Activated CD4-positive, alpha-beta T cell treated with anti-CD3 and anti-CD28 coated beads, Interleukin-2, amount 50 U/mL, for 24 hours (primary cell): ENCODE measurements at places on chromosomes 5 and 9.

GRCh38 chr5:151219789-151220188 is 4.1 kb downstream of the CCDC69 start:
- no peak for DNase-seq

- DNase-seq: no peak
Observed at GRCh38 chr5:125115195-125115525, 368.7 kb upstream of the ZNF608 start.

DNA sequence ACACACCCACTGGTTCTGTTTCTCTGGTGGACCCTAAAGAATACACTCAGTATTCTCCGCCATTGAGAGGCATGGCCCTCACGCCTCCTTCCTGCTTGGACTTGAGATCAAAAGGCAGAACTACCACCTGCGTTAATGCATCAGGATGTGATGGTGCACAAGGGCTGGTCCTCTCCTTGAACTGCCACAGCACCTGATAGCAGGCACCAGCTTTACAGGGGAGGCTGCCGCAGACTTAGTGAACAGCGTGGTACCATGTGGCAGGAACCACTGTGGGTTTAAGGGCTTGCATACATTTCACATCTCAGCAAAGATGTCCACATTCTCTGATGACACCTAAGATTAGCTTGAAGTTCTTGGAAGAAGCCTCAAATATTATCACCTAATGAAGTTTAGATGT is 208.7 kb downstream of the GADD45G start:
- no peak for DNase-seq

GRCh38 chr5:89396278-89396954 is 513.4 kb upstream of the MEF2C start:
- no peak for DNase-seq

- DNase-seq: no peak
Observed at GRCh38 chr5:148374690-148375360, 8.9 kb upstream of the FBXO38 start.

GRCh38 chr9:108012886-108013665 is 523.5 kb upstream of the KLF4 start:
- DNase-seq: no peak

- no peak for DNase-seq
Observed at GRCh38 chr9:113858282-113858681, 17.8 kb upstream of the ZNF618 start.

GRCh38 chr9:118640836-118641560 is 728.2 kb downstream of the BRINP1 start:
- no peak for DNase-seq

DNA sequence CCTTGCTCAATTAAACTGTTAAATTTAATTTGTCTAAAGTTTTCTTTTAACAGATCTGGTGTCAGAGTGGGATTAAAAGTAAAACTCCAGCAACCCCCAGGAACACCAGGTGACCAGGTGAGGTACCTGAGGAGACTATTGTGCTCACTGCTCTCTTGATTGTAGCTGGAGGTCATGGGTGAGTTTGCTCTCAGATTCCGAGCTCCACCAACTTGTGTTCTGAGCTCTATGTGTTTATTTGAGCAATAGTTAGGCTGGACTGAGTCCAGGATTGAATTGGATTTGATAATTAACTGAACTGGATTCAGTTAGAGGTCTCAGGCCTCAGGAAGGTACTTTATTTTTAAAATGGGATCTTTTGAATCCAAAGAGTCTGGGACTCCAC is 17.9 kb upstream of the SCGB3A2 start:
- no peak for DNase-seq

DNA sequence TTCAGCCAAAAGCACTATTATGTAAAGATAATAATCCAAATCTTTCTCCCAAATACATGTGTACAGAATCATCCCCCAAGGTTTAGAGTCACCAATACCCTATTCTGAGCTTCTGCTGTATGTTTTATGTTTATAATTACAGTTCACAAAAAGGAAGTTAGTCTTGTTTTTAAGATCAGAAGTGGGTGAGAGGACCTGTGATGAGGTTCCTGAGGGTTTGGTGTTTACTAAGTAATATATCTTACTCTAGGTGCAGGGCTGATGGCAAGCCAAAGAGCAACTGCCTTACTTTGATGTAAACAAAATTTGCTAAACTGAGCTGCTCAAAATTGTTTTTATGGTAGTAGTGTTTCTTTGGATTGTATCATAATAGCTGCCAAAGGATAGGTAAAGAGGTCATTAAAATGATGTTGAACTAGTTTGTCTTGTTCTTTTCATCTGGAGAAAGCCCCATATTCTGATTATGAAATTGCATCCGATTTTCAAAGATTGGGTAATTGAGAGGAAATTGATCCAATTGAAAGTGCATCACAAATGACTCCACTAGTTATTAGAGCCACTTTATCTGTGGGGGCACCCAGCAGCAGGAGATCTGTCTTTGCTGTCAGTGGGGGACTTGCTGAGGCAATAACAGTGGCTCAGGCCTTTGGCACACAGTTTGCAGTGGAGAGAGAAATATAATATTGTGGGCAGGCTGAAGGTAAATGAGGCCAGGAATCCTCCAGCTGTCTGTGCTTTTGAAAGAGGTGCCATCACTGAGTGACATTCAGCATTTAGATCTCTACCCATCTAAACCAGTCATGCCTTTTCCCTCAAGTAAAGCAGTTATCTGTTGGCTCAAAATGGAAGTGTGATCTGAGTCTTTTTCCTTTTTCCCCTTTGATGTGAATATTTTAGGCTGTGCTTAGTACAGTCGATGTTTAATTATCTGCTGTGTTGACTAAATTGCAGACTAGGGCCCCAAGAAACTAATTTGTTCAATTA is 14.1 kb downstream of the TRIM32 start:
- no peak for DNase-seq

DNA sequence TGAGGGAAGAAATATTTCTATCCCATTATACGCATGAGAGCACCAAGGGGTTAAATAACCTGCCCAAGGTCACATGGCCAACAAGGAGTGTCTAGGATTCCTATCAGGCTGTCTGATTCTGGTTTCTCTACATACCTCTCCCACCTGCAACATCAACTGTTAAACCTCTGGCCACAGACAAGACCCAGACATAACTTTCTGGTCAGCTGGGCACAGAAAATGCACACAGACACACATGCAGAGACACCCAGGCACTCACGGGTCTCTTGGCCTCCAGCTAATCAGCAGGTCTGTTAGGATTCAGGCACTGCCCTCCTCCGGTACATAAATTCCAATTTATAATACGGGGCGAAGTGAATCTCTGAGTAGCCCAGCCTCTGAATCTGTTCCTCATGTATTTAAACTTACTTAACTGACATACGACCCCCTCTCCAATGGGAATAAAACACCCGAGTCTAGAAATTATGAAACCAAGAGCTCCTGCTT is 1.5 kb downstream of the SEPTIN8 start:
- DNase-seq: no peak

- no peak for DNase-seq
Observed at GRCh38 chr9:93290495-93291434, 106.8 kb downstream of the WNK2 start.

DNA sequence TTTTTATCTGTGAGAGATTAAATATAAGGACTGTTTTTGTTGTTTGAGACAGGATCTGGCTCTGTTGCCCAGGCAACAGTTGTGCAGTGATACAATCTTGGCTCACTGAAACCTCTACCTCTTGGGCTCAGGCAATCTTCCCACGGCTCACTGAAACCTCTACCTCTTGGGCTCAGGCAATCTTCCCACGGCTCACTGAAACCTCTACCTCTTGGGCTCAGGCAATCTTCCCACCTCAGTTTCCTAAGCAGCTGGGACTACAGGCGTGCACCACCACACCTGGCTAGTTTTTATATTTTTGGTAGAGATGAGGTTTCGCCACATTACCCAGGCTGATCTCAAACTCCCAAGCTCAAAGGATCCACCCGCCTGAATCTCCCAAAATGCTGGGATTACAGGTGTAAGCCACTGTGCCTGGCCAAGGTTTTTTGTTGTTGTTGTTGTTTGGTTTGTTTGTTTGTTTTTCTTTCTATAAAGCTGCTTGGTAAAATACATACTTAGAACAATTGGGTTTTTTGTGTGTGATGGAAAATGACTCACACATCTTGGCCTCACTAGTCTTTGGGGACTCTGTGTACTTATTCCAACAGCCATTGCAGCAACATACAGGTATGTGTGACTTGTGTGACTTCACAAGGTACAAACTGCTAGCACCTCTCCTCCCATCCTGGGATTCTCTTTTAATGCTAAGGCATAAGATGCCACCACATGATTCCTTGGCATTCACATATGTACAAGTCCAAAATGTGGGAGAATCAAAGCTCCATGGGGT is 36.5 kb upstream of the RASA1 start:
- no peak for DNase-seq

DNA sequence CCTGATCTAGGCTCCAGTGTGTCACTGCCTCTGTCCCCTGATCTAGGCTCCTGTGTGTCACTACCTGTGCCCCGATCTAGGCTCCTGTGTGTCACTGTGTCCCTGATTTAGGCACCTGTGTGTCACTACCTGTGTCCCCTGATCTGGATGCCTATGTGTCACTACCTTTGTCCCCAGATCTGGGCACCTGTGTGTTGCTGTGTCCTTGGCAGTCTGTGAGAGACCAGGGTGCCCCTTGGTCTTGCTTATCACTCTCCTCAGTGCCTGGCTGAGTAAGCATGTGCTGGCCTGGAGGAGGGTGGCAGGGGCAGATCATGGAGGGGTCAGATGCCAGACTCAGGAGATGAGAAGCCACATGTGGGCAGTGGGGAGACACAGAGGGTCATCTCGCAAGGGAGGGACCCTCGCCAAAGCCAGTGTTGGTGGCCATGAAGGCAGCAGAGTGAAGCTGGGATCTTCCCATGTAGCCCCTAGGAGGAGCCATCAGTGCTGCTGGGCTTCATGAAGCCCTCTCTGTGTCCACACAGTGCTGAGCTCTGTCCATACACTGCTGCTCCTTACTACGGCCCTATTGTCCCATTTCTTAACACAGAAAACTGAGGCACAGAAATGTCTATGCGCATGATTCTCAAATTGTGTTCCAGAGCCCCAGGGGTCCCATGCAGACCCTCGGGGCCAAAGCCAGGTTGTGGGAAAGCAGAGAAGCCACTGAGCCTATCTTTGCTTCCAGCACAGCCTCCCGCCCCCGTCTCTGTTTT is 15.5 kb downstream of the OLFML2A start:
- no peak for DNase-seq

DNA sequence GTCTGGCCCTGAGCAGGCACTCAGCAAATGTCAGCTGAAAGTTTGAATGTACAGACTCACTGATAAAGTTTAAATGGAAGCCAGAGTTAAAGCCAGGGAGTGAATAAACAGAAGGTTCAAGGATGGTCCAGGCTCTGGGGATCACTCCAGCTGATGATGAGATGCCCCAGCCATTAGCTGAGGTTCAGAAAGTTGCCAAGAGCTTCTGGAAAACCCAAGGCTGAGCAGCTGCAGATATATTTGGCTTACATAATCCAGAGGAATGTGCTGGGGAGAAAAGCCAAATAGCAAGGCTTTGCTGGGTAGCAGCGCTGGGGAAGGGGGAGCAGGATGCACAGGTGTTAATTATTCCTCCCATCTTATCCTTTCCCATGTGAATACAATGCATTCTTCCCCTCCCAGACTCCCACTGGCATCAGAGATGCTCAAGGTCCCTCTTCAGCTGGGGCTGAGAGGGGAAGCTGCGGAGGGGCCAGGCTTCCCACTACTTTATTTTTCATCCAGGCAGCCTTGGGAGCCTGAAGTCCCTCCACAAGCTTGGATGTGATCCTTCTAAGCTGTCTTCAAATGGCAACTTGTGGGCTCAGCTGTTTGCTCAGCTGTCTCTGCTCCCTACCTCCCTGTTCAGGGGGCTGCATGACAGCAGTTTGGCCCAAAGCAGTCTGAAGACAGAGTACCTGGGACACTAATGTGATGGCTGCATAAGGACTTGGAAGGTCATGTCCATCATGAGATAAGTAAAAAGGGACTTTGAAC is 341.2 kb downstream of the TRIM32 start:
- no peak for DNase-seq

- DNase-seq: no peak
Observed at GRCh38 chr9:72089451-72090130, 29.2 kb upstream of the C9orf57 start.

- no peak for DNase-seq
Observed at GRCh38 chr5:72662305-72662704, 154.2 kb upstream of the TNPO1 start.

GRCh38 chr9:126299706-126300276 is 26.8 kb upstream of the MVB12B start:
- no peak for DNase-seq

GRCh38 chr5:79130781-79131180 is 19.2 kb downstream of the BHMT start:
- DNase-seq: no peak

DNA sequence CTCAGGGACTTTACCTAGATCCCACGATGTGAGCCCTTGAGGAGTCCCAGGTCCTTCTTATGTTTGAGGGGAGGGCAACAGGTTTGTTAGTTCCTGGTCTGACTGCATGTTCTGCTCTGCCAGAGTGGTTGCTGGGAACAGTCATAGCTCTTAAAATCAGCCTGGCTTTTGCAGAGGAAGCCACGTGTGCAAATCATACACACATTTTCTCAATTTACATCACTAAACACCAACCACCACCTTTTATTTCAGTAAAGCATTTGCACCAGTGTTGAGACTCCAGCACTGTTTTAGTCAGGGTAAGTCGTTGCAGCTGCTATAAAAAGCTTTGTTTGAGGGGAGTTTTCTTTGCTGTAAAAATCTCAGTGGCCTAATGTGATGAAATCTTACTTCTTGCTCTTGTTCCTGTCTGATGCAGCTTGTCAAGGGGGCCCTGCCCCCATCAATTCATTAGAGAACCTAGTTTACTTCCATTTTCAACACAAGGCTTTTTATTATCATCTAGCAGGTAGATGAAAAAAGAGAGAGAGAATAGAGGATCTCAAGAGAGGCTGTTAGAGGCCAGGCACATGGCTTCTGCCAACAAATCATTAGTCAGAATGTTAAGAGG is 70.3 kb upstream of the VCAN start:
- no peak for DNase-seq

DNA sequence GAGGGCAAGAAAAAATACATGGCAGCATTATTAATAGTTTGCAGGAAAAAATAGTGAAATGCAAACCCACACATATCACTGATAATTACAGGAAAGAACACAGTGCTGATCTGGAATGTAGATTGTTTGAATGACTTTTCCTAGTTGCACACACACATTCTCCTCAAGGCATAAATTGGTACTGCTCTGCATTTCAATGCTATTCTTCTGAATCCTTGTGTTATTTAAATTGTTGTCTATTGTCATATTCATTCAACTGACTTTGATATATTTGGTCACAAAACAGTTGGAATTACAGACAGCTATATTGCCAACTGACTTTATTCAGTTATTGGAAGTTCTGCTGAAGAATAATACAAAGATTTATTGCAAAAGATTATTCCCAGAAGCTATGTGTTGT is 139.5 kb downstream of the CDH10 start:
- no peak for DNase-seq
